Lung microvascular endothelial cell (primary cell): ENCODE measurements at places on chromosomes 2 and 18.

DNA sequence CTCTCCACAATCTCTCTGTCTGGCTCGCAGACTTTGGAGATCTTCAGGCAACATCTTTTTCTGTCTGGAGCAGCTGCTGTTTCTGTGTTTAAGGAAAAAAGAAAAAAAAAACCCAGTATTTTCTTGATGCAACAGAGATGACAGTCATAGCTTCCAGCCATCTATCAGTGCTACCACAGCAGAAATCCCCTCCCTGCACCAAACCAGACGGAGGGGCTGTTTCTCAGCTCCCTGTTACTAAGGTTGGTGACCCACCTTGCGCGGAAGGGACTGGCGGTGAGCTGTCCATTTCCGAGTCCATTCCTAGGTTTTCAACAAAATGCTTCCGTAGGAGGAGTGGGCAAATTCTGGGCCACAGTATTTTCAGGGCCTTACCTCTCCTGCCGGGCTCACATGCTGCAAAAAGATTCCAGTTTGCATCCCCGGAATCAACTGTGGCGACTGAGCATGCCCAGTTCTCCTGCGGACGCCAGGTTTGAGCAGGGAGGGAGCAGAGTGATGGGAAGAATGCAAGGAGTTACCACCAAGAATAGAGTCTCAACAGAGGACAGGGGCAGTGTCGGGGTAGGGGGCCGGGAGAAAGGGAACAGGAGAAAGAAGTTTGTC is 1.2 kb downstream of the SLC4A10 start:
- DNase-seq: no peak

DNA sequence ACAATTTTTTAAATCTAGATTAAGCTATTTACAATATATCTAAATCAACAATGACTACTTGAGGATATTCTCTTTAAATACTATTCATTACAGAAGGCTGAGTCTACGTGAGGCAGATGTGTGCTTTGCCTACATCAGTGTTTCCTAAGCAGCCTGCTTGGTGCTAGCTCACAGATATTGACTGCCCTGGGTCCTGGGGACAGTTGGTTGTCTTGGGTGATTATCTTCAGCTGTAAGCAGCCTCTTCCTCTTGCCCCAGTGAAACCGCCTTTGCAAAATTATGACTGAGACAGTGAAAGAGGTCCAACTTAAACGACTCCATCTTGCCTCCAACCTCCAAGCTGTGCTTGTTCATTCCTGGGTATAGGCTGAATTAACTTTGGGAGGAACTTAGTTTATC is 39.6 kb upstream of the CCDC88A start:
- DNase-seq: no peak

- no peak for DNase-seq
These were observed 15.0 kb downstream of the NAB1 start for GRCh38 chr2:190663839-190664238.

- no peak for DNase-seq
These were observed 41.8 kb upstream of the TMEM178A start for GRCh38 chr2:39623917-39624316.

DNA sequence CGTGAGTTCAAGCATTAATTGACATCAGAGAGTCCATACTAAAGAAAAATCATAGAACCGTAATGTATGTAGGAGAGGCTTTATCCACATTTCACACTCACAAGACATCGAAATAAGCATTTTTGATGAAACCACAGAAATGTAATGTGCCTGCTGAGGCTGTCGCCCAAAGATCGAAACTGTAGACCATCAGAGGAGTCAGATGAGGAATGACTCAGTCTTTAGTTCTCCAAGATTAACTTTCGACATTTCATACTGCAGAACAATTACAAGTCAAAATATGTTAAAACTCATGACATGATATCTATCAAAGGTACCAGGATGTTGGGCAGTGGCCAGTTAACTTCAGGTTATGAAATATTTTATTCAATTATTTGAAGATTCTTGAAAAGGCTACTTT is 79.6 kb downstream of the RAB31 start:
- no peak for DNase-seq

GRCh38 chr2:11168488-11168887 is 13.2 kb downstream of the SLC66A3 start:
- no peak for DNase-seq

GRCh38 chr2:230985519-230986231 is 10.2 kb upstream of the SPATA3 start:
- no peak for DNase-seq

DNA sequence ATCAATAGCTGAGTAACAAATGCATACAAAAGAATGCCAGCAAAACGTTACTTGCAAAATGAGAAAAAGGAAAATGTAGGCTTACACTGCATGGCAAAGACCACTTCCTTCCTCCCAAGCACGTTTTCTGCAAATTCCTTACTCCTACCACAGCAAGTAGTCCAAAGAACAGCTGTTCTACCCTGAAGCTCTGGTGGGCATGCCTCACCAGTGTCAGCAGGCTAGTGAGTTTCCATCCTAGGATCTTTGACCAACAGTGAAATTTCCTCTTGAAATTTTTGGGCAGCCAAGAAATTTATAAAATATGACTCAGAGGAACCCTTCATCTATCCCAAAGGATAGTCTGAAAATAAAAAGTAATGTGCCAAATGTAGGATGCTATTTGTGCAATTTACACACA is 123.9 kb downstream of the ZNF532 start:
- no peak for DNase-seq

DNA sequence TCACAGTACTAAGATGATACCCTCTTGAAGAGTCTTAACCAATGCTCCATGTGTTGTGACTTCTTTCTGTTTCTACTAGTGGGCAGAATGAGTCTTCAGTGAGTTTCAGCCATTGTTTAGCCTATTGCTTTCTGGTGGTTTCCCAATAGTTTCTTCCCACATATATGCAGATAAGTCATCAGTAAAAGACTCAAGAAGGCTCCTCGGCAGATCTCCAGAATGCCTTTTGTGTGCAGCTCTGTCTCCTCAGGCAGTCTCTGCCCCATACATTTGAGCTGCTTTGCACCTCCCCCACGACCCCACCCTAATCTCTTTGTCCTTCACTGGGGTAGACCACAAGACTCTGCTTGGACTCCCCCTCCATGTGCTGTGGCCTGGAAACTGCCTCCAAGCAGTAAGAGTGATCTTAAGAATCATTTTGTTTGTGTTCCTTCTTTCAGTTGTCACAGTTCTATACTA is 71.6 kb upstream of the CHRNA1 start:
- peak; percentile 29 for DNase-seq

DNA sequence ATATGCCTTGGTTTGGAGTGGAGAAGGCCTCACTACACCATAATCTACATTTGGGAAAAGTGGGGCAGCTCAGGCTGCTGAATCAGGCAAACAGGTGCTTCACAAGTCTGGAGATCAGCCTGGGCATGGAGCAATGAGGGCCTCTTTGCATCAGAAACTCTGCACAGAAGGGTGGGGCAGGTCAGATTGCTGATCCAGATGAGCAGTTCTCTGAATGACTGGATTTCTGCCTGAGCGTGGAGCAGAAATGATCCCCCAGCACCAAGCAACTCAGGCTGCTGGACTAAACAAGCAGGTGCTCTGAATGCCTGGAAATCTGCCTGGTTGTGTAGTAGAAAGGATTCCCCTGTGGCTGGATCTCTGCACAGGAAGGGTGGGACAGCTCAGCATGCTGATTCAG is 605.3 kb upstream of the ZNF804A start:
- DNase-seq: no peak

- no peak for DNase-seq
These were observed 30.3 kb downstream of the TFCP2L1 start for GRCh38 chr2:121254748-121255147.

DNA sequence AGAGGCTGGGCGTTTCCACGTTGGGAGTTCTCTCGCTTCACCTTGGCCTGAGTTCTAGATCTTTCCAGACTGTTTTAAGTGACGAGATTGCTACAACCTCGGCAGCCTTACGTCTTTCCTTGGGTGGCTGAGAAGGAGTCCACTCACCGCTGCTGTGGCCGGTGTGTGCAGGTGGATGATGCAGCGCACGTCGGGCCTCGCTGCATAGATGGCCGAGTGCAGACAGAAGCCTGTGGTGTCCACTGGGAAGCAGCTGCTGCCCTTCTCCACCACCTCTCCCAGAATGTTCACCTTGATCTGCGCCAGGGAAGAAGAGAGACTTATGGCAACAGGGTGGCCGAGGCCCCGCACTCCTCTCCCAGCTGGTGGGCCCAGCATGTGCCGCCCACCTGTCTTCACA is 75.7 kb downstream of the ADD2 start:
- DNase-seq: no peak

DNA sequence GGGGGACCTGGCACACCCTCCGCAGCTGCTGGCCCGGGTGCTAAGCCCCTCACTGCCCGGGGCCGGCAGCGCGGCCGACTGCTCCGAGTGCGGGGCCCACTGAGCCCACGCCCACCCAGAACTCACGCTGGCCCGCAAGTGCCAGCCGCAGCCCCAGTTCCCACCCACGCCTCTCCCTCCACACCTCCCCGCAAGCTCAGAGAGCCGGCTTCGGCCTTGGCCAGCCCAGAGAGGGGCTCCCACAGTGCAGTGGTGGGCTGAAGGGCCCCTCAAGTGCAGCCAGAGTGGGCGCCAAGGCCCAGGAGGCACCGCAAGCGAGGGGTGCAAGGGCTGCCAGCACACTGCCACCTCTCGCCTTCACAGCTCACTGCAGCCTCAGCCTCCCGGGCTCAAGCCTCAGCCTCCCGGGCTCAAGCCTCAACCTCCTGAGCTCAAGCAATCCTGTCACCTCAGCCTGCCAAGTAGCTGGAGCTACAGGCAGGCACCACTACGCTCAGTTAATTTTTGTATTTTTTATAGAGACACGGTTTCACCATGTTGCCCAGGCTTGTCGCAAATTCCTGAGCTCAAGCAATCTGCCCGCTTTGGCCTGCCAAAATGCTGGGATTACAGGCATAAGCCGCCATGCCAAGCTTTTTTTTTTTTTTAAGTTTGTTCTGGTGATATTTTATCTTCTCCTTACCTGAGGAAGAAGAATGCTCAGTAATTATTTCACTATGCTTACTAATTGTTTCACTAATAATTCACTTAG is 71.7 kb upstream of the CDCA7 start:
- DNase-seq: no peak

GRCh38 chr18:10949655-10950054 is 199.7 kb downstream of the PIEZO2 start:
- DNase-seq: no peak
